ENCODE measurements at places on chromosomes 3 and 15.
A peak's percentile ranks its signal among the peaks of the same experiment; 100 is the strongest.

DNA sequence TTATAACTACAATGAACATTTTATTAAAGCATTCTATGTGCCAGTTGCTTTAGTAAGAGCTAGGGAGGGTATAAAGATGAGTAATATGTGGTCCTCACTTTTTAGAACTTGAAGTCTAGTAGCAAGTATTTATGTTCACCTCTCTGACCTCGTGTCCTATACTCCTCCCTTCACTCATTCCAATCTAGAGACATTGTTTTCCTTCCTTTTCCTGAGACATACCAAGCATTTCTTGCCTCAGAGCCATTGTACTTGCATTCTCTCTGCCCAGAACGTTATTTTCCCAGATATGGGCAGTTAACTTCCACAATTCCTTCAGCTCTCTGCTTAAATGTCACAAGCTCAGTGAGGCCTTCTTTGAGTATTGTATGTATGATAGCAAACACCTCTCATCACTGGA lies 408.6 kb downstream of the PDCD6IP start:
- DNase-seq = no peak

- no peak for DNase-seq
Observed at GRCh38 chr15:56286213-56286612, 42.5 kb upstream of the RFX7 start.

GRCh38 chr3:160400702-160401150 lies 1.3 kb downstream of the SMC4 start:
- no peak for DNase-seq

- DNase-seq = no peak
Observed at GRCh38 chr3:195150181-195151118, 120.5 kb downstream of the XXYLT1 start.

DNA sequence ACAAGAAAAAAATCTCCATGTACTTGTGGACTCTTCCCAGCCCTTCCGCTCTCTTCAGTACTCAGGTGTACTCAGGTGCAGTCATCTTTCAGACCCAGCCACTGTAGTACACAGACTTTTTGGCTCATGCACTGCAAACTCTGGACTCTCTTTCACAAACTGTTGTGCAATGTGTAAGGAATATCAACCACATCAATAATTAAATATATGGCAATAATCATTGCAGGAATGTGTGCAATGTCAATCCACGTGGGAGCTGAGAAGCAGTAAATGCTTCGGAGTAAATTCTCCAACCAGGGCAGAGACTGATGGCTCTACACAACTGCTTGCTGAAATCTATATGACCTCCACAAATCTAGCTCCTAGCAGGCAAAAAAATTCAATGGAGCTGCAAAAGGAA lies 287.3 kb upstream of the COL8A1 start:
- no peak for DNase-seq

DNA sequence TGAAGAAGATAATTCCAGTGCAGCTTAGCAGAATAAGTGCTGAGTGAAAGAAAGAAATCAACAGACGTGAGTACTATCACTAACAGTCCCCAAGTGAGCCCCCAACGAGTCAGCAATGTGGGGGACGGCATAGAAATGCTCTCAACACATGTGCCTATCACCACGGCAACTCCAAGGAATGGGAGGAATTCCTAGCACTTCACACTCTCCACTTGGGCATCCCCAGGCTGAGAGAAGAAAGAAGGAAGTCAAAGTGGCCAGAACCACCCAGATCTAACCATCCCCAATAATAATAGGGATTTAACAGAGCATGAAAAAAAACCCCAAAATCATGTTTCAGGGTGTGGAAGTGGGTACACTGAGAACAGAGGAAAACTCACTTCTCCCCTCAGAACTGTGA lies 29.3 kb upstream of the CPNE4 start:
- no peak for DNase-seq

- DNase-seq = no peak
Observed at GRCh38 chr3:151166161-151166560, 36.9 kb downstream of the GPR171 start.

GRCh38 chr15:100276506-100276905 lies 65.3 kb downstream of the ADAMTS17 start:
- DNase-seq = no peak

GRCh38 chr3:85355572-85355971 lies 396.8 kb downstream of the CADM2 start:
- DNase-seq = no peak

DNA sequence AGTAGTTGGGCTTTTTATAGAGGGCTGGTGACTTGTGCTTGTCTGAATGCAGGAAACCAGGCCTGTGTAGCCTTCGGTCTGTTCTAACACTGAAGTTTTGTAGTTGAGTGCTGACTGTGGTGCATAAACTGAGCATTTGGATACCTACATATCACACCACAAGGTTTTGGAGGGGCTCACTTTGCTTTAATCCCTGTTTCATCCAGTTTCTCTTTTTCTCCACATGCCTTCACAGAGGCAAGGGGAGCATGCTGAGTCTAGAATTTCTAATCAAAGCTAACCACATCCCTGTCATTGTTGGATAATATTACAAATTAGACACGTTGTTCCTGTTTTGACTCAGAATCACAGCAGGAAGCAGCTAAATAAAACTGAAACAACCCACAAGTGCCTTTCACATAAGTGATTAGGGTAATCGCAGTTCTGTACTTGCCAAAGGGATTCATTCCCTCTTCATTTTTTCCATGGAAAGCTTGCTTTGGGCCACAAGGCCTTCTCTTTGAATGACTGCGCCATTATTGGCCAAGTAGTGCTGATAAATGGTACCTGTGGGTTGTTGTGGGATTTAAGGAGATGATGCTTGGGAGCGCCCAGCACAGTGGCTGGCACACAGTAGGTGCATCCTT lies 48.9 kb downstream of the TGFBR2 start:
- no peak for DNase-seq

DNA sequence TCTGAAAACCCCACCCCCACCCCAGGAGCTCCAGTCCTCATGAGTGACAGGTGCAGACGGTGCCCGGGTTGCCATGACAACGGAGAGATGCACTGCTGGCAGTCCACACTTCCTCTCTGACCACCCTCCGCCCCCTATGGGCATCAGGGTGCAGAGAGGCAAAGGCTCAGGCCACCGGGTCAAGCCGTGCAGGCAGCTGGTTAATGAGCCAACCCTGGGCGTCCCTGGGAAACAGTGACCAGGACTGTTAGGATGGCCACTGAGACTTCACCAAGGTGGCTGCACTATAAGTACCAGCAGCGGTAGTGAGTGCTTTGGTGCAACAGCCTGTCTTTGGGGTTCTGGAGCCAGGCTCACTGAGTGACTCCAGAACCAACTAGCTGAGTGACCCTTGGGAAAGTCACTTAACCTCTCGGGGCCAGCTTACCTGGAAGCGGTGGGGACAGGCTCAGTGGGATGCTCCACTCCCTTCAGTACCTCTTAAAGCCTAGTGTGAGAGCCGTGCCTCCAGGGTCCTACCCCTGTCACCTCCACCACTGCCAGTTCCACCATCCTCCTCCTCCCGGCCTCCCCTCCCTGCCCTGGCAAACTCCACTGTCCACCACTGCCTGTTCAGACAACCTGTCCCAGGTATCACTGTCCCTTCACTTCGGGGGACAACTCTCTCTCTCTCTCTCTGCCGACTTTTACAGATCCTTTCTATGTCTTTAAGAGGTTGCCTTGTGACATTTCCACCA lies 121.0 kb upstream of the PRR20G start:
- DNase-seq = no peak

DNA sequence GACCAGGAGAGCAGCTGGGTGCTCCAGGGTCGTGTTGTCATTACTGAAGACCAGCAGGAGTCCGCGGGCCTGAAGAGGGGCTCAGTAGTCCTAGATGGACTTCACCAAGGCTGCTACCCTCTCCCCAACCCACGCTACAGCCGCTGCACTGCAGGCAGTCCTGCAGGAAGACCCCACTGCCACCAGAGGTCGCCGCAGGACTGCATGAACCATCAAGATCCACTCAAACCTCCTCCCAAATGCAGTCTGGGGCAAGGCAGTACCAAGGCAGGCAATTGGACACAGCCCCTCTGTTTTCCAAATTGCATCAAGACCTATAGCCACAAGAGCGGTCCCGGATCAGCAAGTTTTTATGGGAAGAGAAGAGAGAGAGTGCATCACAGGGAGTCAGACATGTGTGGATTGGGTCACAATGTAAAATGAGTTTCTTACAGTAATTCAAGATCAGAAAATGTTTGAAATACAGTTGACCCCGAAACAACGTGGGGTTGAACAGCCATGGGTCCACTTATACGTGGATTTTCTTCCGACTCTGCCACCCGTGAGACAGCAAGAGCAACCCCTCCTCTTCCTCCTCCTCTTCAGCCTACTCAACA lies 46.7 kb downstream of the DZIP1L start:
- peak; percentile 37 for DNase-seq

DNA sequence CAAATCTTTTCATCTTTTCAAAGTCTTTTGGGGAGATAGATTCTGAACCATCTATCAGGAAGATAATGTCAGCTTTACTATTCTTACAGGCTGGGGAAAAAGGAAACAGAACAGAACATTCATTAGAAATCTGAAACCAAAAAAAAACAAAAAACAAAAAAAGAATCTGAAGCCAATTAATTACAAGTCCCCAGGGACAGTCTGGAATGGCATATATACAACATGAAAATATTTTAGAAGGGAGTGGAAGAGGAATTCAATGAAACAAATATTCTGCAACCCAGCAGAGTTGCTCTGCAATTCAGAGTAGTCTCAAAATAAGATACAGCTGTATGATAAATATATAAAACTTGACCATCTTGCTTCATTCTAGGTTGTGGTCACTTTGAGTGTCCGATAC lies 41.7 kb upstream of the CAPN7 start:
- no peak for DNase-seq

GRCh38 chr3:194023501-194024280 lies 112.3 kb upstream of the HES1 start:
- no peak for DNase-seq

- no peak for DNase-seq
Observed at GRCh38 chr15:50355980-50356379, 982 bp upstream of the GABPB1 start.

GRCh38 chr15:27796405-27797320 lies 302.5 kb downstream of the OCA2 start:
- no peak for DNase-seq

- DNase-seq = no peak
Observed at GRCh38 chr3:153574445-153574844, 412.4 kb downstream of the RAP2B start.

DNA sequence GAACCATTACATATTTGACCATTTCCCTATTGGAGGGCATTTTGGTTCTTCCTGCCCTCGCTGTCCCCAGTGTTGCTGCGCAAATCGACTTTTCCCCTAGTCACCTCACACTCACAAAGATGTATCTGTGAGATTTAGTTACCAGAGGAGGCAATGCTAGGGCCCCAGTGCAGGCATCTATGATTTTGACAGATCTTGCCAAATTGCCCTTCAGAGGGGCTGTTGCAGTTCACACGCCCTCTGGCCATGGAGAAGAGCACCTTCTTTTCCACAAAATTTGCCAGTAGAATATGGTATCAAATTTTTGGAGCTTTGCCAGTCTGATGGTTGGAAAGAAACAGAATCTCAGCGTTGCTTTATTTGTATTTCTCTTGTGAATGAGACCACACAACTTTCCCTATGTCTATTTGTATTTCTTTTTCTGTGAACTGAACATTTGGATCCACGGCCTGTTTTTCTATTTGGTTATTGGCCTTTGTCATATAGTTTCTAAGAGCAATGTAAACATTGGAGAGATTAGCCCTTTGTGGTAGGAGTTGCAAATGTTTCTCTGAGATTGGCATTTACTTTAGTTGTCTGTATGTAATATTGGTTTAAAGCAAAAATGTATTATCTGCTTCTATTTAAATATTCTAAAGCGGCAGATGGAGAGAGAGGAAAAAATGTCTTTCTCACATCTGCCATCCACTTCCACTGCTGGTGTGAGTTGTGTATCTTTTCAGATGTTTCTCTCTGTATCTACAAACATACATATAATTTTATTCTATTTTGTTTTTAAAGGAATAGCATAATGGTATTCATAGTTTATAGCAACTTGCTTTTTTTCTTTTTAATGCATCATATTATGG lies 66.1 kb downstream of the DNASE1L3 start:
- DNase-seq = no peak

DNA sequence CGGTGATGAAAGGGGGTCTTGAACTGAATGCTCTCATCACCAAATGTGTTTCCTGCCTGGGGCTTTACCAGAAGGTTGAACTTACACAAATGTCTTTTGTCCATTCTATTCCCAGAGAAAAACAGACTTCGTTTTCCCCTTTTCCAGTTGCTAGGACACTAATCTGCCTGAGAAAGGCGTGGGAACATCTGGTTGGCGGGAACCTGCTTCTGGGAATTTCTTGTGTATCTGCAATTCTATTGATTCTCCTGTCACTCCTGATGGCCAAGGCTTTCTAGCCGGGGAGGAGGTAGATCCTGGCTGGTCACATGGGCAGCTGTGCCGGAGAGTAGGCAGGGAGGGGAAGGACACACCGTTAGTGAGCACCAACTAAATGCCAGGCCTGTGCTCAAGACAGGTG lies 31.1 kb upstream of the CCDC174 start:
- no peak for DNase-seq

- DNase-seq = no peak
Observed at GRCh38 chr3:29065211-29065785, 215.6 kb upstream of the RBMS3 start.

DNA sequence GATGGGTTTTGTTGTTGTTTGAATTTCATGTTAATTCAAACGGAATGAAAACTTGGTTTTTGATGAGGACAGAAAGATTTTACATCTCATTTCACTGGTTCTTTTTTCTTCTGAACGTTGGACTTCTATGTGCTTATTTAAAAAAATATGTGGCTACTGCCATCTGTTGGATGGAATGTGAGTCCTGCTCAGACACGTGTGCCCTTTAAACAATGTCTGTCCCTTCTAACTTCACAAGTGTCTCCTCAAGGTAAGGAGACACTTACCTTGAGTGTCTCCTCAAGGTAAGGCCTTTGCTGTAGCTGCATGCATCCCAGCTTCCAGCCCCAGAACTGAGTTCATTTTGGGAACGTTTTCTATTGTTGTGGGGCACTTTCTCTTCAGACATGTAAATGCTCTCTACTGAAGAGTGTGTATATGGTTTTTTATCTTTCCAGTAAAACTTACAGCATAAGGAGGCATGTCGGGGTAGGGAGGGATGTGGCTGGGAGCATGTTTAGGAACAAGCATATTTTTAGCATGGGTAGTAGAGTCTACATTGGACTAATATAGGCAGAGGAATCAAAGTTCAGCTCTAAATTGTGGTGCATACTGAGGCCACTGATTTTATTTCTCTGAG lies 63.1 kb upstream of the UBE3A start:
- DNase-seq = no peak

DNA sequence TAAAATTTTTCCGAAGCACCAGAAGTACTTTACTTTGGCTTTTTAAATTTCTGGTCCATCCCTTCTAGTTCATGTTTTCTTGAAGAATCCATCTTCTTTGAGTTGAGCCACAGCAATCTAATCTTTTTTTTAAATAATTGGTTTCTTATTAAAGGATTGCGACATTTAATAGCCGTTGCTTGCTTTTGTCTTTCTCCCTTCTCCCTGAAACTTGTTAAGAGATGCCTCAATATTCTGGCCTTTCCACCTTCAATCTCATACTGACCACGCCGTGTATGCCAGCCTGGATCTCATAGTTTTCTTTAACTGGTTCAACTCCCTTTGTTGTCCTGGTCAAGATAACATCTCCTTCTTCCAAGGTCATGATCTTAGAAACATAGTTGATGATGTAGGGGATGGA lies 18.4 kb upstream of the RPLP1 start:
- DNase-seq = no peak

- no peak for DNase-seq
Observed at GRCh38 chr15:35980719-35981118, 434.8 kb upstream of the DPH6 start.
